Effector memory CD8-positive, alpha-beta T cell (primary cell): ENCODE measurements at places on chromosomes 12 and 14.

- peak overlapping the region; percentile 71 for H3K4me3 ChIP-seq
- DNase-seq = no peak
- no peaks in the 10 kb centered on the region for H3K27me3 ChIP-seq
Measured at GRCh38 chr14:105087963-105088811, 23.0 kb upstream of the GPR132 start.

DNA sequence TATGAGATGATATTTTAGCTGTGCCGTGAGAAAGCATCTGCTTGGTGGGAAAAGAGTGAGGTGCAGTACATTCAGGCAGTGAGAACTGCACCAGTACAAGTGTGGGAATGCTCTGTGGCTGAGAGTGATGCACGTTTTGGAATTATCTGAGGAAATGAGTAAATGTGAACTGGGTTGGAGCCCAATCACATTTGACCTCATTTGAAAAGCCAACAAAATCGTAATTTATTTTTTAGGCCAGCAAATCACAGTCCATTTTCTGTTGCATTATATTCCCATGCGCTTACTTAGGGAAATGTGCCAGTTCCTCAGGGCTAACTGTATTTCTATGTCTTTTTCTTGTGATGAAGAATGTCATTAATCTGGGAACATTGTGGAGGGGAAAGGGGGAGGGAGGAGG, 77.3 kb downstream of the SNAPC1 start:
- no peaks in the 10 kb centered on the region for H3K36me3 ChIP-seq
- H3K27ac ChIP-seq = no peak overlapping the region
- H3K4me3 ChIP-seq = no peak overlapping the region
- H3K4me1 ChIP-seq = no peaks in the 10 kb centered on the region

DNA sequence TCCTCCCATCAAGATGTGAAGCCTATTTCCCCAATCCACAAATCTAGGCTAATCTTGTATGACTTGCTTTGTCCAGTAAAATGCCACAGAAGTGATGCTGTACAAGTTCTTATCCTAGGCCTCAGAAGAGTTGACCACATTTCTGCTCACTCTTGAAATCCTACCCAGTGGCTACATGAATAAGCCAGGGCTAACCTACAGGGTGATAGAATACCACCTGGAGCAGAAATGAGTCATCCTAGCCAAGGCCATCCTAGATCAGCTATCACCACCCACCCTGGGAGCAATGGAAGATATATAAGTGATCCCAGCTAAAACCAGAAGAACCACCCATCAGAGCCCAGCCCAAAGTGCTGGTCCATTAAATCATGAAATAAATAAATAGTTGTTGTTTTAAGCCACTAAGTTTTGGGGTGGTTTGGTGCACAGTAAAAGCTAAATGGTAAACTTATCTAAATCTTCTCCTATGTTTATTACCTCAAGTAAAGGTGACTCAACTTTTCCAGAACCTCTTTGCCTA, 105.1 kb downstream of the RPS29 start:
- peaks cover 5% of the 10 kb centered on the region for H3K4me1 ChIP-seq
- H3K27me3 ChIP-seq = peaks cover 32% of the 10 kb centered on the region
- H3K36me3 ChIP-seq = no peaks in the 10 kb centered on the region
- H3K27ac ChIP-seq = no peak overlapping the region
- DNase-seq = no peak
- H3K4me3 ChIP-seq = no peak overlapping the region

DNA sequence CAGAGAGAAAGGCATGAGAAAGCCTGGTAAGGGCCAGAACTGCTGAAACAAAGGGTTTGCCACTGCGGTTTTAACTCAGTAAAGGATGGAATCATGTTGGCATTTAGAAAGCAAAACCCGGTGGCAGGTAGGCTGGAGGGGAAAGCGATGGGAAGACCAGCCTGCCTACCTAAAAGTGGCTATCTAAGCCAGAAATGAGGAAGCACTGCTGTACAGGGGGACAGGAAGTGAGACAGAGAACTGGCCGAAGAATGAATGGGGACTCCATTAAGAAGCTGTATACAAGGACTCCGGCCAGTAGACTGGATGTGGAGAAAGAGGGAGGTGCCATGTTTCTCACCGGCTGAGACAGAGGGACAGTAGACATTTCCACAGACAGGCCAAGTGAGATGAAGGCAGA, 48.2 kb downstream of the PPM1H start:
- no peak overlapping the region for H3K4me3 ChIP-seq
- no peak for DNase-seq
- no peaks in the 10 kb centered on the region for H3K27me3 ChIP-seq
- no peak overlapping the region for H3K27ac ChIP-seq
- no peaks in the 10 kb centered on the region for H3K36me3 ChIP-seq
- no peaks in the 10 kb centered on the region for H3K4me1 ChIP-seq

DNA sequence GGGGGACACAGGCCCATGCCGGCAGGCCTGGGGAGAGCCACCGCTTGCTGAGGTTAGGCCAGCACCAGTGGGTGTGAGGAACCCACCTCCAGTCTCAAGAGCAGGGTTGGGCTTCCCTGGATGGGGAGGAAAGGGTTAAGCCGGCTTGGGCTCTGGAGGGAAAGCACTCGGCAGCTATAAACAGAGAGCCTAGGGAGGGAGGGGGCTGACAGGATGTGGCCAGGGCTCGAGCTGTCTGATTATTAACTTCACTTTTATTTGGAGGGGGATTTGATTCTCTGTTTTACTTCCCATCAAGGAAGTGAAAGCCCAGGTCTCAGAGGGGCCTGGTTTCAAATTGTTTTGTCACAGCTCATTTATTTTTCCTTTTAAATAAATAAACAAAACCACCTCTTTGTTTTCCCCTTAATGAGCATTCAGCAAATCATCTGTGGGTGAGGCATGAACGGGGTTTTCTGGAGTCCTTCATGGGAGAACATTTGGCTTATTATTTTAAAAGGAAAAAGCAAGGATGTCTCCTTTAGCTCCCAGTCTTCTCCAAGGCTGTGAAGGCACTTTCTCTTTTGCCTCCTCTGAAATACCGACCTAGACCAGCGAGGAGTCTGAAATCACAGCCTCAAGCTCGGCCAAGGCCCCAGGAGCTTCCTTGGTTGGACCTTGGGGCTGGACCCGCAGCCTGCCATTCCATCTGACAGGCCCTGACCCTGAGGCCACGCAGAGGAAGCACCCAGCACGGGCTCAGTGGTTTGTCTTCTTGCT, 21.9 kb upstream of the ZFP36L1 start:
- H3K27me3 ChIP-seq = no peaks in the 10 kb centered on the region
- H3K36me3 ChIP-seq = peaks cover 18% of the 10 kb centered on the region
- H3K4me1 ChIP-seq = peaks cover 38% of the 10 kb centered on the region
- peak overlapping the region; percentile 82 for H3K4me3 ChIP-seq
- DNase-seq = peak; percentile 53

DNA sequence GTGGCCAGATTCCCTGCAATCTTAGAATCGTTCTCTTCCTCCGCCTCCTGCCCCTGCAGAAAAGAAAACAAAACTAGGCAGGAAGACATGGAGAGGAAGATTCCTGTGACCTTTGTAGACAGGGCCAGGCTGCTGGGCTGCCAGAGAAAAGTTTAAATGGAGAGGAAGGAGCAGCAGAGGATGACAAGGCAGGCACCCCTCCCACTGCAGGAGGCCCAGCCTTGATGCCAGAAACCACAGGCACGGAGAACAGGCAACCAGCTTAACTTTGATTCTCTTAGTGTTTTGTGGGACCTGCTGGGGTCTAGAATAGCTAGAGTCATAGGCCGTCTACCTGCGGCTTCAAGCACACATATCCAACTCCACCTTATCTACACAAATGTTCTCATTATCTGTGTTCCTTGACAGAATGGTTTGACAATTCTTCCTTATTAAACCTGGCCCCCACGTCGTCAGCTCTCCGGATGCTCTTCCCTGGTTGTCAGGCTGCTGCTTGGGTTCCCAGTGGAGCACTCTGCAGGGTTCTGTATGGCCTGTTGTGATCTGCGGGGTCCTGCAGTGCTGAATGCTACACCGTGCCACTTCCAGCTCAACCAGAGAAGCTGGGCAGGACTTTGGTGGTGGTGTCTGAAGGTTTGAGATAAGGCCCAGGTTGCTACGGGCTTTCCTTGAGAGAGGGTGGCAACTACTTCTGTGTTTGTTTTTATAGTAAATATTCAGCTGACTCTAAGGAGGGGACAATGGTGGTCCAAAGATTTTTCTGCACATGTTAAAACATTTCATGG, 609.5 kb downstream of the AACS start:
- no peaks in the 10 kb centered on the region for H3K36me3 ChIP-seq
- H3K4me3 ChIP-seq = no peak overlapping the region
- H3K4me1 ChIP-seq = no peaks in the 10 kb centered on the region
- H3K27me3 ChIP-seq = no peaks in the 10 kb centered on the region
- H3K27ac ChIP-seq = no peak overlapping the region
- DNase-seq = no peak

DNA sequence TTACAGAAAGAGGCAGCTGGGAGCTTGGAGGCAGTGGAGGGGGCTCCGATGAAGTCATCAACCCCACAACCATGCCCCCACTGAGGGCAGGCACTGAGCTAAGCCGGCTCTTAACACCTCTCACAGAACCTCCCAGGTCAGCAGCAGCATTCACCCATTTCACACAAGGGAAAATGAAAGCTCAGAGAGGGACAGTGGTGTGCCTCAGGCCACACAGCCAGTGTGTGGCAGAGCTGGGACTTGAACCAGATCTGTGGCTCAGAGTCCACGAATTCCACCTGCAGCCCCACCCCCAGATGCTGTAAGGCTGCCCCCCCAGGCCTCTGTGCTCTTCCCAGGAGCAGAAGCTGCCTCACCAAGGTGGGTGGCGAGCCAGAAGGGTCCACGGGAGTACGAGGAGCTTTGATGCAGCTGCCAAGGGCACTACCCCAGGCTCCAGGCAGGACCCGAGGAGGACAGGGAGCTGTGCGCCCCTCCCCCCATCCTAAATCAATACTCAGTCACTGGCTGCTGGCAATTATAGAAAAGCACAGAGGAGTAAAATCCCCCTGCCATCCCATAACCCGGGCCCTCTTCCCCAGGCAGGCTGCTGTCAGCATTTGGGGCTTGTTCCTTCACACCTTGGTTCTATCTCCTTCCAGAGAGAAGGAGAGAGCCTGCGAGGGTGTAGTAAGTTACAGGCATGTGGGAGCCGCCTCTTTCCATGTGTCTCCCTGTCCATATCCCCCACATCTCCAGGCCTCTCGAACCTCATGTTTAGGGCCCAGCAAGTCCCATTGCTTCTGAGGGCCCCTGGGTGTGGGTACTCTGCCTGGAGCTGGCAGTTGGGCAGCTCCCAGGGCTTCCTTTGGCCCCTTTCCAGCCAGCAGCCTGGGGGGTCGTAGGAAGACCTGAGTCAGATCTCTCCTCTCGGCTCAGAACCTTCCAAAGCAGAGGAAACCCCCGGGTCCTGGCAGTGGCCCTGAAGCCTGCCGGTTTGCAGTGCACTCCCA, 47.6 kb downstream of the FAM222A start:
- no peak for DNase-seq
- peaks cover 16% of the 10 kb centered on the region for H3K27me3 ChIP-seq
- no peak overlapping the region for H3K4me3 ChIP-seq
- H3K27ac ChIP-seq = no peak overlapping the region

DNA sequence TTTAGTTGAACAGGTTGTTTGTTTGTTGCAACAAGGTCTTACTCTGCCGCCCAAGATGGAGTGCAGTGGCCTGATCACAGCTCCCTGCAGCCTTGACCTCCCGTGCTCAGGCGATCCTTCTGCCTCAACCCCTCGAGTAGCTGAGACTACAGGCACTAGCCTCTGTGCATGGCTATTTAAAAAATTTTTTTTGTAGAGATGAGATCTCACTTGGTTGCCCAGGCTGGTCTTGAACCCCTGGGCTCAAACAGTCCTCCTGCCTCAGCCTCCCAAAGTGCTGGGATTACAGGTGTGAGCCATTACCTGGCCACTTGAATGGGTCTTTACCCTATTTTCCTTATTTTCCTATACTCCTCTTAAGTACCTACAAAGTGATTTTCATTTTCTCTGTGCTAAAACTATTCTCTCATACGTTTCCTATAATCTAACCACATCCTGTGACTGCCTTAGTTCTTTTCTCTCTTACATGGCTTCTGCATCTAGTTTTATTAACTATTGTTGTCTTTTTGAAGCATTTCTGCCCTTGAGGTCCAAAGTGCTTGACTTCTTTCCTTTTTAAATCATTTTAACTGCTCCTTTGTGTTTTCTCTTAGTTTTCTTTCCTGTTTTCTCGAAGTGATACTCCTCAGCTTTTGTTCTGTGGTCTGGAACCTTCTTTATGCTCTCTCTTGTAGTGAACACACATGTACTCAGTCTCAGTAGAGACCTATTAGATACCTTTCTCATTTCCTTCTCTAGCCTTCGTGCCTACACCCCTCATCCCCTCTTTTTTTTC, 14.1 kb downstream of the GPX2 start:
- H3K27me3 ChIP-seq = no peaks in the 10 kb centered on the region
- no peak for DNase-seq
- H3K36me3 ChIP-seq = peaks cover 59% of the 10 kb centered on the region
- H3K4me3 ChIP-seq = no peak overlapping the region
- H3K4me1 ChIP-seq = peaks cover 24% of the 10 kb centered on the region
- H3K27ac ChIP-seq = no peak overlapping the region

GRCh38 chr12:118023301-118023860, 6.9 kb downstream of the RFC5 start:
- H3K4me1 ChIP-seq = no peaks in the 10 kb centered on the region
- H3K36me3 ChIP-seq = peaks cover 32% of the 10 kb centered on the region
- no peak for DNase-seq
- H3K27me3 ChIP-seq = no peaks in the 10 kb centered on the region

DNA sequence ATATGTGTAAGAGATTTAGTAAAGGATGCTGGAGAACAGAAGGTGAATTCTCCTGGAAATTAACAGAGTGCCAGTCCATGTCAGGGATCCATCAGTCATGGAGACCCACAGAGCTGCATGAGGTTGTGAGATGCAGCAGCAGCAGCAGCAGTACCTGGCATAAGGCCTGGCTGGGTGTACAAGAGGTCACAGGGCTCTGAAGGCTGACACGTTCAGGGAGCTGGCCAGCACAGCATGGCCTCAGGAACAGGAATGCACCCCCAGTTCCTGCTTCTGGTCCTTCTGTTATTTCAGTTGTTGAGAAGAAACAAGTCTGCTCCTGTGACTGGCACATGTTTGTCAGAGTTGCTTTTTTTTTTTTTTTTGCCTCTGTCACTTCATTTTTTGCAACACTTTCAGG, 210.8 kb downstream of the CNTN1 start:
- no peak for DNase-seq
- no peak overlapping the region for H3K27ac ChIP-seq
- H3K4me3 ChIP-seq = no peak overlapping the region
- H3K27me3 ChIP-seq = no peaks in the 10 kb centered on the region

DNA sequence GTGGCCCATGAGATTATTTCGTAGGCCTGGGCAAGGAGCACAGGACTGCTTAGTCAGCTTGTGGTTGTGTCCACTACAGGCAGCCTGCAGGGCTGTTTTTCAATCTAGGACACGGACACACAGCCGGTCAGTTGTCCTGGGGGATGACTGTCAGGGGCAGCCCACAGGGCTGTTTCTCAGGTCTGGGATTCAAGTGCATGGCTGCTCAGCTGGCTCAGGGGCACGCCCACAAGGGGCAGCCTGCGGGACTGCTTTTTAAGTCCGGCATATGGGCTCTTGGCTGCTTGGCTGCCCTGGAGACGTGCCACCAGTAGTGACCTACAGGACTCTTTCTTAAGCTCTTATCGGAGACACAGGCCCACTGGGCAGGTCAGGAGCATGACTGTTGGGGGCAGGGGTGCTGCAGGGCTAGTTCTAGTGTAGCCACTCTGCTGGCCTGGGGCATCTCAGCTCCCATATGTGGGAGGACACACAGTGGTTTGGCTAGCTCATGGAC, 26.6 kb upstream of the GTF2A1 start:
- peaks cover 10% of the 10 kb centered on the region for H3K27me3 ChIP-seq
- peaks cover 3% of the 10 kb centered on the region for H3K36me3 ChIP-seq
- no peak overlapping the region for H3K27ac ChIP-seq
- no peak for DNase-seq
- H3K4me3 ChIP-seq = no peak overlapping the region

- no peak for DNase-seq
- no peaks in the 10 kb centered on the region for H3K4me1 ChIP-seq
- no peaks in the 10 kb centered on the region for H3K36me3 ChIP-seq
- peaks cover 25% of the 10 kb centered on the region for H3K27me3 ChIP-seq
Measured at GRCh38 chr14:24741871-24742270, 107.9 kb upstream of the GZMB start.
